ENCODE measurements at places on chromosomes 6 and 20.

- no peak for DNase-seq
Measured at GRCh38 chr20:44914924-44915323, 5.1 kb downstream of the PABPC1L start.

- DNase-seq: no peak
Measured at GRCh38 chr6:154835307-154835706, 102.1 kb downstream of the SCAF8 start.

DNA sequence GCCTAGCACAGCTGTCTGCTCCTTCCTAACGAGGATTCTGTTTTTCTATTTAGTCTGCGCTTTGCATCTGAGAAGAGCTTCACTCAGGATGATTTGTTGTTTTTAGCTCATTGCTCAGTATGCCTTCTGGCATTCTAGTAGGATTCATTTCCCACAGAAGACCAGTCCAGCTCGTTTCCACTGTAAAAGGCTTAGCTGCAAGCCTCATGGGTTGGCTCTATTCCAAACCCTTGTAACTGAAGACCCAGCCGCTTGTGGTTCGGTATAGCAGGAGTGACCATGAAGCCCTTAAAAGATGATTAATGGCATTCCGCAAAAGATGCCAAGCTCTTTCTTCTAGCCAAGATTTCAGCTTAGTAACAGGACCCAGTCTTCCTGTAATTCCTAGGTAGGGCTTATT is 7.2 kb downstream of the ADGRF1 start:
- DNase-seq: no peak

DNA sequence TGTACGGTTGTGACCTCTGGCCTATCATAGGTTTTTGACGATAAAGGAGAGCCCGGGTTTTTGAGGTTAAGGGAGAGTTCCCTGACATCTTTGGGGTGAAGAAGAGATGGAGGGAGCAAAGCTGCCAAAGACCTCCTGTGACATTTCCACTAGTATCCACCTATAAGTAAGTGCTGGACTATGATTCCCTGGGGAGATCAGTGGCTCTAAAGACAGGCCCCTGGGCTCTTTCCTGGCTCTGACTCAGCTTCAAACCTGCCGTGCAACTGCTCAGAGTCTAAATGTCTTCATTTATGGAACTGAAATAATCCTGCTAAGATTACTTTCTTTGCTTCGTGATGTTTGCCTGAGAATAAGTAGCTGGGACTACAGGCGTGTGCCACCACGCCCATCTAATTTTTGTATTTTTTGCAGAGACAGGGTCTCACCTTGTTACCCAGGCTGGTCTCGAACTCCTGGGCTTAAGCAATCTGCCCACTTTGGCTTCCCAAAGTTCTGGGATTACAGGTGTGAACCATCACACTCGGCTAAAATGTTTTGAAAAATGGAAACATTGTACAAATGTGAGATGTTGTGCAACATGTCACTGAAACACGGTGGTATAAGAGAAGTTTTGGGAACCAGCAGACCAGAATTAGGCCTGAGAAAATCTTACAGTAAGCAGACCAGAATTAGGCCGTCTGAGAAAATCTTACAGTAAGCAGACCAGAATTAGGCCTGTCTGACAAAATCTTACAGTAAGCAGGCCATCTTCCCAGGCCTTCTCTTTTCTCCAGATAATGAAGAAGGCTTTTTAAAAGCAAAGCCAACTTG is 1.1 kb upstream of the PAQR8 start:
- no peak for DNase-seq

- no peak for DNase-seq
Measured at GRCh38 chr20:14741616-14742015, 404.2 kb upstream of the FLRT3 start.

DNA sequence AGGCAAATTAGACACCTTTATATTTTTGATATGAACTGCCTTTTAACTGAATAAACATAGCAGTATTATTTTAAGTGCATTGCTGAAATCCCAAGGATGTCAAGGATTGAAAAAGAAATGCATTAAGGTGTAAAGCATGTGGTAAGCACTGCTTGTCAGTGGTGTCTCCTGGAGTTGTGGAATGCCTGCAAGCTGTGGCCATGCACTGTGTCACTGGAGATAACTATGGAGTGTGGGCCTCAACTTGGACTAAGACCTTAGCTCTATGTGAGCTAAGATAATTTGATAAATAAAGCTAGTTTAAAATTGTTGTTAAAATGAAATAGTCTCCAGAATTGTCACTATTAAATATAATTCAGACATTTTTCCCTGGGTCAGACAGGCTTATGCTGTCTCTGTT is 156.6 kb upstream of the OPRM1 start:
- DNase-seq: no peak

GRCh38 chr20:43472671-43473380 is 15.1 kb downstream of the SRSF6 start:
- no peak for DNase-seq

DNA sequence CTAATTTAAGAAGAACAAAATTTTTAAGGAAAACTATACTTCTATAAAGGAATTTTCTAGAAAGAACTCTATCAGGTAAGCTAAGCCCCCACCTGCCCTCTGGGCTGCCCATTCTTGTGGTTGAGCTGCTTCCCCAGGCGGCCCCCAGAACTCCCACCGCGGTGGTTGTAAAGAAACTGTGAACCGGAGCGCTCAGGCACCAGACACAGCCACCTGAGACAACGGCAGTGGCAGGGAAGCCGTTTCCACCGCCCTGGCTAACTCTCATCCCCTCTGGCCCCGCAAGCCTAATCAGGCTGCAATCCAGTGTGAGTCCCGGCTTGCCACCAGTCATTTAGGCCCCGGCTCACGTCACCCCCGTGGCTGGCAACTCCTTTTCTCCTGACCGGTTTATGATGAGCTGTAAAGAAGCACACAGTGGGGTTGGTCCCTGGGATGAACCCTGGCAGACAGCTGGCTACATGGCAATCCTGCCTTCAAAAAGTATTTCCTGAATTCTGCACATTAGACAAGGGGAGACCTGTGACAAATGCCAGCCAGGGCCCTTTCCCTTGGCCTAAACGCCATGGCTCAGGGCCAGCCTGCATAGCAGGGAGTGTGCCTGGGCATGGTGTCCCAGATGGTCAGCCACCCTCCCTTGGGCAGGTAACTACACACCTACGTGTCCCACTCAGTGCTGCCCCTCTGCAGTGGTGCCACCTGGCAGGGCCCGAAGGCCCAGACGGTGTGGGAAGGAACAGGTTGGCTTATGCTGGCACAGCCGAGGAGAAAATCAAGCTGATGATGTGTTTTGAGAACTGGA is 63.8 kb upstream of the GPR31 start:
- no peak for DNase-seq

DNA sequence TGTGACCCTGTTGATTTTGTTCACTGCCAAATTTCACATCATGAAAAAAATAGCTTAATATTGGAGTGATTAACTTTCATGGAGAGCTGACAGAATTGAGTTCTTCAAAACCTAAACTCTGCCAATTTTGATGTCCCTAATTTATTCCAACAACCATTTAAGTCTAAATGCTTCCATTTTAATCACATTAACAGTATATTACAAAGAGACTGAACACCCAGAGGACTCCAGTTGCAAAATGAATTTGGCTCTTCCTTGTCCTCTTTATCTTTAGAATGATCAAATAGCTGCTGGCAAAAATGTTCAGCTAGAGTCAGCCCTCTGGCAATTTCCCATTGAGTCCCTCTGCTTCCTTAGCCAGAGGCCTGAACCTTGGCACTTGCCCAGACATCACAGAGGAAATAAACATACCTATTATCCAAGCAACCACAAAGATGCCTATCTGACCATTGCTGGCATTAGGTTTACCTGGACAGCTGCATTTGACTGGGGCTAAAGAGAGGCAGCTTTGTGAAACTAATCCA is 299.0 kb upstream of the STXBP5 start:
- no peak for DNase-seq

GRCh38 chr6:47116606-47117005 is 74.5 kb upstream of the ADGRF1 start:
- no peak for DNase-seq

Data from stimulated activated CD4-positive, alpha-beta T cell treated with anti-CD3 and anti-CD28 coated beads, Interleukin-1b, Interleukin-23, amount 100 ng/mL, for 4 hours (primary cell).